Cerebellar cortex (tissue), 1 donor: ENCODE measurements at places on chromosomes 3 and 15.

DNA sequence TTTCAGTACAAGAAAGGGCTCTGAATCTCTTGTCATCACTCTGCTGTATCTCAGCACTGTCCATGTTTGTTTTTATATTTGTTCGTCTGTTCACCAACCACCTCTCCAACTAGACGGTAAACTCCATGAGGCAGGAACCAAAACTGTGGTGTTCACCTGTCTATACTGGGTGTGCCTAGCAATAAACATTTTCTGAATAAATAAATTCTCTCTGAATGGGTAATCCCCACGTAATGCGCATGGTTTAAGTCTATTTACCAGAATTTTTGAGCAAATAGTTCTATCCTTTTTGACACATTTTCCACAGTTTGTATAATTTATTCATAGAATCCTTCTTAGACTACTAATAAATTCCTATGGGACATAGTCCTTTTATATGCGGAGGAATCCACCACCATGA is 400.6 kb upstream of the CFAP20DC start:
- DNase-seq: no peak

- DNase-seq: no peak
Observed at GRCh38 chr15:87207990-87208580, 1048.5 kb downstream of the NTRK3 start.

GRCh38 chr15:28111543-28111942 is 12.4 kb upstream of the OCA2 start:
- DNase-seq: no peak

DNA sequence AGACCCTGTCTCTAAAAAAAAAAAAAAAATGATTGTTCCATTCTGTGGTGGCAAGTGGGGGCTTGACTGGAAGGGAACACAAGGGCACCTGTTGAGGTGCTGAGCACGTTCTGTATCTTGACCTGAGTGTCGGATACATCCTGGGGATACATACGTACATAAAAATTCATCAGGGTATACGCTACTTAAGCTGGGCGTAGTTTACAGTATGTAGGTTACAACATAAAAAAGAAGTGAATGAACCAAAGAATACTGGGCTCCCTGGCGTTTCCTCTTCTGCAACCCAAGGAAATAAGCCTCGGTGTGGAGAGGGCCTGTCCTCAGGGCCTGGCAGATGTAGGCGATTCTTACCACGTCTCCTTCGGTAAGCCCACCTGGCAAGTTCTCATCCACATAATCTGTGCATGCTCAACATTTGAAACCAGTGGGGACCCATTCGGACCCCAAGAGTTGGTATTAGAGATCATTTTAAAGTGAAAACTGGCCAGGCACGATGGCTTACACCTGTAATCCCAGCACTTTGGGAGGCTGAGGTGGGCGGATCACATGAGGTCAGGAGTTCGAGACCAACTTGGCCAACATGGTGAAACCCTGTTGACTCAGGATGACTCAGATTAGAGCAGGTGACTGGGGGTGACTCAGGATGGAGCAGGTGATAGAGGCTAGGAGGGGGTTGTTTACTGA is 5.1 kb upstream of the MUC20 start:
- DNase-seq: no peak

DNA sequence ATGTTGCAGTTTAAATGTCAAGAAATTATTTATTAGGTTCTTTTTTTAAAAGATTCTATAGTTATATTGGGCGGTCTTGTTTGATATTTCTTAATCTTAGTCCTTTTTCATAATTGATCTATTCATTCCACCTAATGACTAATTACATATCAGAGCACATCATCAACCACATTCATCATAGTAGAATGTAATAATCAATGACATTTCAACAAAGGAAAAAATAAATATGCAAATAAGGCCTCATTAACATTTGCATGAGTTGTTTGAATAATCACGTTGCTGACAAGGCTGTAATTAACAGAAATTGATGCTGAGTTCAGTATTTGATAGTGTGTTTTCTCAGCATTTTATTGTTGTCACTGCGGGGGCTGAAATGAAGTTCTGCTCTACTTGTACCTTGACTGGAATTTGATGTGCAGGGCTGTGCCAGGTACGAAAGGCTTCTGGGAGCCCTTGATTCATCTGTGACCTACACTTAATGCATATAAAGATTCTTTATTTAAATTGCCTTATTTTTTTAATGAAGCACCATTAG is 215.7 kb downstream of the TCF12 start:
- no peak for DNase-seq
